Stimulated activated CD4-positive, alpha-beta T cell treated with anti-CD3 and anti-CD28 coated beads, Interleukin-2, amount 100 ng/mL, for 4 hours (primary cell): ENCODE measurements at places on chromosomes 13 and 19.

- DNase-seq, result no peak
Measured at GRCh38 chr19:16795731-16796130, 33.5 kb upstream of the SIN3B start.

DNA sequence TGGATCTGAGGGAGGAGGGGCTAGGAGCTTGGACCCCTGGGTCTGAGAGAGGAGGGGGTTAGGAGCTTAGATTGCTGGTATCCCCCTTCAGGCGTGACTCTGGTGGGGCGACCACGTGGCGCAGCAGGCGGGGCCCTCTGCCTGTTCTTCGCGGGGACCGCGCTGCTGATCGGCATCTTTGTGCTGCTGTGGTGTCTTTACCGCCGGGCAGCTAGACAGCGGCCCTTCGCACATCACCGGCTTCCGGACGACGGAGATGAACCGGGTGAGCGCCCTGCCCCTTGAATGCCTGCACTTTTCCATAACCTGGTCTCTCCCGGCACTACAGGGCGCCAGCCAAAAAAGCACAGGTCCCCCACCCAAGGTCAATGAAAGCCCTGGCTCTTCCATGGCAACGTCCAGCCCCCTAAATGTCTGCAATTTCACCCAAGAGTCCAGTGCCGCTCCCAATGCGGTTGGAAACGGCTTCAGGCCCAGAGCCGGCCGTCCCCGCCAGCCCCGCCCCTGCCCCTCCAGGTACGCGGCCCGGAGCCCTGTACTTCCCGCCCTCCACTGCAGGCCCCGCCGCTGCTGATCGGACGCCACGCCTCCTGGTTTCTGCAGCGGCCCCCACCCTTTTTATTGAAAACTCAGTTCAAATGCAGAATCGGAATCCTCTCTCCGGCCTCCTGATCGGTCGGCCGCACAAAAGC, 2.8 kb downstream of the GFY start:
- DNase-seq, result no peak

DNA sequence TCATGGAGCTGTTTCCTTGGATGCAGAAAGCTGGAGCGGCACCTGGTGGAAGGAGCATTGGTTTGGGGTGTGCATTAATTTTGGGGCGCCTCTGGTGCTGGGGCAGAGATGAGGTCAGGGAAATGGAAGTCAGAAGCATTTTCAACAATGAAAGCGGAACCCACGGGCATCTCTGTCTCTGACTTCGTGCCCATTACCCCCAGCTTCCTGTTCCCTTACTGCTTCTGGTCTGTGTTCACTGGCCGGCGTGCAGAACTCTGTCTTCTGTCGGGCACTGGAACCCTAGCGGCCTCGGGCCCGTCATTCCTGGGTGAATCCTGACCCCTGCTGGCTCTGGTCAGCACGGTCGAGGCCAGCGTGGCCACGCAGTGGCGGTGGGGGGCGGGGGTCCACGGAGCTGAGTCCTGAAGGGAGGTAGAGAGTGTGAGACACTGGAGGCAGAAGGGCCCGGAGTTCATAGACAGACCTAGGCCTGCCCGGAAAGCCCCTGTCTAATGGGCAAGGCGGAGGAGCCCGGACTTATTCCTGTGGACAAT, 7.9 kb upstream of the LINGO3 start:
- no peak for DNase-seq

DNA sequence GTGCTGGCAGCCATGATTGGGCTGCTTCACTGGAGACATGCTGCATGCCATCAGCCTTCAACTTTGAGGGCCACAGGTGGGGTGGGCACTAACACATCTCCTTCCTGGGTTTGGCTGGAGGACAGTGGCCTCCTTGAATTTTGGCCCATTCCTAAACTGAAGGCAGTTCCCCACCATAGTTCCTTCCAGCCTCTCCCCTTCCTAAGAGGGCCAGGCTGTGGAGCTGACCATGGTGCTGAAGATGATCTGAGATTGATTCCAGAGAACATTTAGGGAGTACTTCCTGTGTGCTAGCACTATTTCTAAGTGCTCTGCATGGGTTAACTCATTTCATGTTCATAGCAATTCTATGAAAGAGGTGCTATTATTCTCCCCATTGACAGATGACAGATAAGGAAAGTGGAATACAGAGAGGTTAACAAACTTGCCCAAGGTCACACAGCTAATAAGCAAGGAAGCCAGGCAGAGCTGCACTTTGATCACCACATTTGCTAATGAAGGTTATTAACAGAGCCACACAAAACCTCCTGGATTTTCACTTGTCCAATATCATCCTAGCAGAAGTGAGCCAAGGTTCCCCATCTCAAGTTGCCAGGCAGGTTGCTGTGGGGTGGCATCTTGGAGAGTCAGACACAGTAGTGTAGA, 175.3 kb downstream of the ZIC5 start:
- no peak for DNase-seq

- no peak for DNase-seq
Measured at GRCh38 chr19:13507053-13507611, 853 bp upstream of the CACNA1A start.

DNA sequence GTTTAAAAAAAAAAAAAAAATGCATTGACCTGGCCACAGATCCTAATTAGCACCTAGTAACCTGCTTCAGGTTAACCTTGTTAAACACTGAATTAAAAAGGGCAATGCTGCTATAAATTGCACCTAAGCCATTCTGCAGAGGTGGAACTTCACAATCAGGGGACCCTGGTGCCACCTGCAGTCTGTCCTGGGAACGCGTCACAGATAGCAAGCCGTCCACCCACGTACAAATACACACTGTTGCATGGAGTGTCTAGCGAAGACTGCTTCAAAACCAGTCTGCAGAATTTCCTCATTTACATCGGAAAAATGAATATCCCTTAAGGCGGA, 169.3 kb downstream of the COL4A1 start:
- DNase-seq, result peak; percentile 18

DNA sequence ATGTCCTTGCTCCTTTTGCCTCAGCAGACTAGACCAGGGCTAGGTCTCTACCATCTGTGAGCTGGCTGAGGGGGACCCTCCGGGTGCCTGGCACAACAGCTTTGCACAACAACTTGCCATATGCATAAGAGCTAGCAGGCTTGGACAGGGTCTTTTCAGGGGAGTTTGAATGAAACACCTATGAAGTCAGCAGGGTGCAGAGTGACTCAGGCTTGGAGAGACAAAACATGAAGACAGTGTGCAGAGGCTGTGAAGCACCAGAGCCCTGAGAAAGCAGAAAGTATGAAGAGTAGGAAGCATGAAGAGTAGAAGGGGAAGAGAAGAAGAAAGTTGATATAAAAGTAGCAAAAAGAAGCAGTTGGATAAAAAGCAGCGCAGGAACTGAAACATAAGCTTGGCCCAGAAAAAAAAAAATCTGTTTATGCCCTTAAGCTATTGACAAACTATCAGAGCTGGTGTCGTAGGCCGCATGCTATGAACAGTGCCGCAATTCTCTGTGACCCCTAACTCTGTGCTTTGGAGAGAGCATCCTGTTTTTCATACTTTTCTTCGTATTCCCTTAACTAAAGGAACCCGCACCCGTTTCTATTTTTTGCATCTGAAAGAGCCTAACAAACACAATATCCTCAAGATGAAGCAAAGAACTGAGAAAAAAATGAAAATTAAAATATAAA, 52.7 kb upstream of the FAM216B start:
- no peak for DNase-seq

GRCh38 chr13:30743319-30744055, 8.1 kb downstream of the ALOX5AP start:
- DNase-seq, result no peak

DNA sequence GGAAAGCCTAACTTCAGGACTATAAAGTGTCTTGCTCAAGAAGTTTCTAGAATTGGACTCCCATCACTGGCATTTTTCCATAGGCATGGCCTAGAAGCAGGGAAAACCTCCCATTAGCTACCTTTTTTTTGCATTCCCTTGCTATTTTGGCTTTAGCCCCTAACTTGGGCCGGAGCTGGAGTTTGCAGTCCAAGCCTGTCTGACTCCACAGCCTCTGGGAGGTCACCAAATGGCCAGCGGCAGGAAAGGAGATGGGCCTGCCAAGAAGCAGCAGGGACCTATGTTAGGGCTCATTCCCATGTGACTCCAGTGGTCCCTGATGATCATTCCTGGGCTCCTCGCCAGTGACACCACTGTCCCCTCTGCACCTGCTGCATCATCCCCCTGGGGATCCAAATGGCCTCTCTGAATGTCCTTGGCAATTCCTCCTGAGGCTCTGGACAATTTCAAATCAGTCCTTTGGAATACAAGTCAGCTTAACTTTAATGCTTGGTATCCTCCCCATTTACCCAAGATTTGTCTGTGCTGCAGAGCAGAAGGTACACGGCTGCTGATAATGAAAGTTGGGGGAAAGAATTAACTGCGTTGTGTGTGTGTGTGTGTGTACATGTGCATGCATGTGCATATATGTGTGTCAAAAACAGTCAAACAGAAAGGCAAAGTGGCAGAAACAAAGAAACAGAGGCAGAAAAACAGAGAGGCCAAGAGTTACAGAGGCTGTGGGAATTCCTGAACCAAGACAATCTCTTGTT, 69.8 kb upstream of the SERP2 start:
- DNase-seq, result no peak

- no peak for DNase-seq
Measured at GRCh38 chr13:88602786-88603777, 931.9 kb downstream of the SLITRK5 start.

DNA sequence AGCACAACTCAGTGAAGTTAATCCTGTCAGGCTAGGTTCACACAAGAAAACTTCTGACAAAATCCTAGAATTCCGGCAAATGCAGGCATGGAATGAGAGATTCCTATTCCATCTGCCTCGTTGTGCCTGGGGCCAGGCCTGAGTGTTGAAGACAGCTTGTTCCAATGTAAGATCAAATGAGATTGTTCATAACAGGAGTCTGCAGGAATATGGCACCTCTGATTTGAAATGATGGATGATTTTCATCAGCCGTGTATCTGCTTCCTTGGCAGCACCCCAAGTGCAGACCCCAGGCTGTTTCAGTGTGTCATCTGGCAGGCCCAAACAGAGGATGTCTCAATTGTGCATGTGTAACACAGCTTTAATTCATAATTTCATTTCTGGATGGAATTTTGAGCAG, 35.3 kb upstream of the SACS start:
- DNase-seq, result no peak

GRCh38 chr19:2187159-2187558, 23.4 kb downstream of the DOT1L start:
- no peak for DNase-seq

GRCh38 chr19:1935484-1936208, 5.3 kb upstream of the CSNK1G2 start:
- DNase-seq, result no peak

GRCh38 chr13:84405286-84405685, 523.0 kb upstream of the SLITRK1 start:
- no peak for DNase-seq
